ENCODE measurements at places on chromosomes 1 and 21. TPM values are rescaled to one million over a fixed set of nuclear protein-coding genes. Genes with fewer than 3 reads are reported as not detected.

DNA sequence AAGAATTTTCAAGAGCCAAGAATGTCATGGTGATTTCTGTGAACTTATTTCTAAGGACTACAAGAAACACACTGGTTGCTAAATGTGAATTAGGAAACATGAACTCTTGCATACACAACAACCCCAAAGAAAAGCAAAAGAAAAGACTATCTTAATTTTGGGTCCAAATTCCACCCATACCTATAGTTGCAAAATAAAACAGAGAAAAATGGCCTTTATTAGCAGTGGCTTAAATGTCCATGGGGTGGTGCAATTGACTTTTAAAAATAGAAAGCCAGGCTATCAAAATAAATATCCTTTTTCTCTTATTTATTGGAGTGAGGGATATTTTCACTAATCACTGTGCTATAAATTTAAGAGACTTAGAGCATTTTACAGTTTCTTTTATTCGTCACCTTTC is 80.9 kb upstream of the DPYD start:
- no peak overlapping the region for H3K4me3 ChIP-seq
- no peaks in the 10 kb centered on the region for H3K27me3 ChIP-seq
- H3K27ac ChIP-seq = no peak overlapping the region
- H3K4me1 ChIP-seq = no peaks in the 10 kb centered on the region
- no peak for DNase-seq
- no peaks in the 10 kb centered on the region for H3K36me3 ChIP-seq

- no peaks in the 10 kb centered on the region for H3K27me3 ChIP-seq
- DNase-seq = no peak
- peaks cover 3% of the 10 kb centered on the region for H3K4me1 ChIP-seq
- peak overlapping the region; percentile 6 for H3K27ac ChIP-seq
- no peaks in the 10 kb centered on the region for H3K36me3 ChIP-seq
Measured at GRCh38 chr1:56688522-56689026, 43.5 kb downstream of the PRKAA2 start.

- H3K36me3 ChIP-seq = no peaks in the 10 kb centered on the region
- no peaks in the 10 kb centered on the region for H3K27me3 ChIP-seq
- DNase-seq = no peak
Measured at GRCh38 chr1:180633057-180634056, 1.5 kb downstream of the XPR1 start.

GRCh38 chr1:66464802-66465201 is 69.2 kb upstream of the SGIP1 start:
- DNase-seq = no peak
- H3K4me1 ChIP-seq = no peaks in the 10 kb centered on the region
- no peaks in the 10 kb centered on the region for H3K36me3 ChIP-seq
- no peak overlapping the region for H3K4me3 ChIP-seq
- peaks cover 14% of the 10 kb centered on the region for H3K27me3 ChIP-seq
- no peak overlapping the region for H3K27ac ChIP-seq

DNA sequence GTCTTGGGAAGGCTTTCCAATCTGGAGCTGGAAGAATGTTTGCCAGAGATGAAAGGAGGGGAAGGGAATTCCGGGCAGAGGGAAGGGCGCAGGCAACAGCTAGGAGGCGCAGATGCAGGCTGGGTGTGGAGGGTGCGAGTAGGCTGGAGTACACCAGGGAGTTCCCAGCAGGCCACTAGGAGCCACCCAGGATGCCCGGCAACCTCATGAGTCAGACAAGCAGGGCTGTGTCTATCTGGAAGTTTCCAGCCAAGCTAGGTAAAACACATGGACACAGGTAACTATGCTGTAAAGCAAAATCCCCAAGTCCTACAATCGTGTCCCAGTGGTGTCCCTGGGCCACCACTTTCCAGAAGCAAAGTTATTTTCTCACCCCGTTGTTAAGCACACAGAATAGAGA is 990 bp upstream of the NBL1 start:
- no peak for DNase-seq
- peak overlapping the region; percentile 84 for H3K27ac ChIP-seq
- peaks cover 35% of the 10 kb centered on the region for H3K4me1 ChIP-seq
- peak overlapping the region; percentile 85 for H3K4me3 ChIP-seq

DNA sequence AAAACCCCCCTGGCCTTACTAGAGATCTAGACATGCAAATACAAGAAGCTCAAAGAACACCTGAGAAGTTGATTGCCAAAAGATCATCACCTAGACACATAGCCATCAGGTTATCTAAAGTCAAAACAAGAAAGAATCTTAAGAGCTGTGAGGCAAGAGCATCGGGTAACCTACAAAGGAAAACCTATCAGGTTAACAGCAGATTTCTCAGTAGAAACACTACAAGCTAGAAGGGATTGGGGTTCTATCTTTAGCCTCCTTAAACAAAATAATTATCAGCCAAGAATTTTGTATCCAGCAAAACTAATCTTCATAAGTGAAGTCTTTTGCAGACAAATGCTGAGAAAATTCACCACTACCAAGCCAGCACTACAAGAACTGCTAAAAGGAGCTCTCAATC is 12.2 kb upstream of the SPRR2F start:
- H3K27ac ChIP-seq = no peak overlapping the region
- no peak overlapping the region for H3K4me3 ChIP-seq
- H3K4me1 ChIP-seq = peaks cover 10% of the 10 kb centered on the region
- no peaks in the 10 kb centered on the region for H3K36me3 ChIP-seq
- H3K27me3 ChIP-seq = no peaks in the 10 kb centered on the region
- DNase-seq = no peak

SPRR5 gene
- total RNA-seq = not detected

DNA sequence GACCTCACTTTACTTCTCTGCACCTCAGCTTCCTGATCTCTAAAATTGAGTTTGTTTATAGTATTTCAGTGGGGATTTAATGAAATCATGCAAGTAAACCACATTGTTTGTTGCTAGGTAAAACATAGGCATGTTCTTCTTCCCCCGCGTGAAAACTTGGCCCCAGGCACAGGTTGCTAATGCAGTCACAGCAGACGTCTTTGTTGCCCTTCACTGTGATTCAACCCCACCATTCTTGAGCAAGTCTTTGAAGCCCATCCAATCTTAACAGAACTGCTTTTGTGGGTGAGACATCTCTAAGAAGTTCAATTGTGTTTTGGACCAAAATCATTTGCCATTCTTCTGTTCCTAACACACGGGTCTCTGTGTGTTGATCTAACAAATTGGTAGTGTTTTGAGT is 185.5 kb downstream of the ZNF281 start:
- H3K27me3 ChIP-seq = peaks cover 17% of the 10 kb centered on the region
- no peak overlapping the region for H3K27ac ChIP-seq
- H3K36me3 ChIP-seq = no peaks in the 10 kb centered on the region
- DNase-seq = no peak
- no peak overlapping the region for H3K4me3 ChIP-seq

DNA sequence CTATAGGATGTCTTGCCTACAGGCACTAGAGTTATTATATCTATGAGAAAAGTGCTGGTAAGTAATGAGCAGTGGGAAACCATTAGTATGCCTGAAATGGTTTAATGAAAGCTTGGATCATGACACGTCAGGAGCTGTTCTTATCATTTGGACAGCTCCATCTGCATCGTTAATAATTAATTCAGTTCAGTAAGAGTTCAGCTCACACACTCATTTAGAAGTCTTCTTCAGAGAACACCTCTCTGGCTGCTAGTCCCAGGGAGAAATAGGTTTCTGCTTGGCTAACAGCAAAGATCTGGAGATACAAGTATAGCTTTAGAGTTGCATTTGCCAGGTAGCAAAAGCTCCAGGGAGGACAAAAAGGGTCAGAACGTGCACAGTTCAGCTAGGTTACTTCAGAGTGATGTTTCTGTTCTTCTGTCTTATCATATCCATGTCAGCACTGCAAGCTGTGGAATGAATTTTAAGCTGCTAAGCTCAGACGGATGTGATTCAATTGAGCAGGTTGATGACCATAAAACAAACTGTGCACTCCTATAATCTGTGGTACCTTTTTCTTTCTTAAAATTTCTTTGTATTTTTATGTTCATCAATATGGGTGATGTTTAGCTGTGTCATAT is 173.6 kb downstream of the ADGRL2 start:
- no peak overlapping the region for H3K27ac ChIP-seq
- DNase-seq = no peak
- peaks cover 15% of the 10 kb centered on the region for H3K4me1 ChIP-seq
- H3K36me3 ChIP-seq = peaks cover 30% of the 10 kb centered on the region
- no peaks in the 10 kb centered on the region for H3K27me3 ChIP-seq
- H3K4me3 ChIP-seq = peak overlapping the region; percentile 37

Measured in type B pancreatic cell (in vitro differentiated cells).